AG09309 (cell line): ENCODE measurements at places on chromosomes 12 and 14.

GRCh38 chr12:89333564-89334252, 18.6 kb downstream of the DUSP6 start:
- no peak for DNase-seq

- DNase-seq, result peak; percentile 37
These were observed 17.6 kb downstream of the TDP1 start for GRCh38 chr14:89973234-89973823.

DNA sequence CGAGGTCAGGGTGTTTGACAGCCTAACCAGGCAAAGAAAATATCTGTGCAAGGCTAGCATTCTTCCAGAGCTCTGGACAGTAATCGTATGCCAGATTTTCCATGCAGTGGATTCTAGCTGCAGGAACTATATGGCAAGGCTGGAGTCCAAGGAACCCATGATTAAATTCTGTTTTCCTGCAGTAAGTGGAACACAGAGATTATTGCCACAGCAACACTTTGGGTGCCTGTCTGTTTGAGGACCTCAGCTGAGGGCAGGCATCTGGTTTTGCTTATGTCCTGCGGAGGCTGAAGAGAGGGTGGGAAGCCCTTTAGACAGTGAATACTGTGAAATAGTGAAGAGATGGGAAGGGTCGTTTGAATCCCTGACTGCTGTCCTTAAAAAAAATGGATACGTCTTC, 104.4 kb downstream of the DAD1 start:
- peak; percentile 13 for DNase-seq

DNA sequence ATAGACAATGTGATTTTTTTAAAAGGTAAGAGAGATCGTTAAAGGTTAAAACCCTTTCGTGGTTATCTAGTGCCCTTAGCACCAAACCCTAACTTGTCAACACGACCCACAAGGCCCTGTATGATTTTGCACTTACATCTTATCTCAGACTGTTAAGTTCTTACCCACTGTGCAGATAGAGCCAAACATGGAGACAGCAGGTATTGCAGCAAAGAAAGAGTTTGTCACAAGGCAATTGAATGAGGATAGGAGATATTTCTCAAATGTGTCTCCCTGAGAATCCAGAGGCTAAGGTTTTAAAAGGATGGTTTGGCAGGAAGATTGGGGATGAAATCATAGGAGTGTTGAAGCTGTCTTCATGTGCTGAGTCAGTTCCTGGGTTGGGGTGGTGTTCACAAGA, 313.4 kb downstream of the AEBP2 start:
- DNase-seq, result no peak

DNA sequence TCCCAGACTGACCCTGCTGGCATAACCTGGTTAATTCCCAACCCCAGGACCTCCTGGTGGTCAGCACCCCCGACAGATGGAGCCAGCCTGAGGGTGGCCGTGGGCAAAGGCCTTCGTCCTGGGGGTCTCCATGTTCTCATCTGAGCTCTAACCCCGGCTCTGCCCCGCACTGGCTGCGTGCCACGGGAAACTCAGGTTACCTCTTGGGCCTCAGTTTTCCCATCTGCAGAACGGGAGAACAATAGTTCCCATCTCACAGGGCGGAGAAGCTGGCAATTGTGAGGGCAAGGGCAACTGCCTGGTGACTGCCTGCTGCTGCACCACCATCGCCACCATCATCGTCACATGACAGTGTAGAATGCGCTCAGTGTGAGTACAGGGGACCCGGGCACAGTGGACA, 77.9 kb downstream of the RFLNA start:
- no peak for DNase-seq

DNA sequence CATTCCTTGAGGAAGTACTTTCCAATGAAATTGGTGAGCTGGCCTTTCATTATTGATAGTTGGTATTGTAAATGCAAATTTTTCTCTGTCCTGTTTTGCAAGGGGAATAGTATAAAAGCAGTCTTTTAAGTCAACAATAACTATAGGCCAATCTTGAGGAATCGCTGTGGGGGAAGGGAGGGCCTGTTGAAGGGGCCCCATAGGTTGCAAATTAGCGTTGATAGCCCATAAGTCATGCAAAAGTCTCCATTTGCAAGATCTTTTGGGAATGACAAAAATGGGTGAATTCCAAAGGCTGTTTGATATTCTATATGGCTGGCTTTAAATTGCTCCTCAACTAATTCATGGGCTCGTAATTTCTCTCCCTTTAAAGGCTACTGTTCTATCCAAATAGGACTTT, 143.6 kb downstream of the TMEM117 start:
- DNase-seq, result no peak

- DNase-seq, result no peak
These were observed 123.0 kb downstream of the SLC38A1 start for GRCh38 chr12:46145881-46146280.

GRCh38 chr12:127162902-127163301, 1104.1 kb upstream of the TMEM132C start:
- no peak for DNase-seq

GRCh38 chr14:65805113-65805473, 392.6 kb downstream of the FUT8 start:
- no peak for DNase-seq

DNA sequence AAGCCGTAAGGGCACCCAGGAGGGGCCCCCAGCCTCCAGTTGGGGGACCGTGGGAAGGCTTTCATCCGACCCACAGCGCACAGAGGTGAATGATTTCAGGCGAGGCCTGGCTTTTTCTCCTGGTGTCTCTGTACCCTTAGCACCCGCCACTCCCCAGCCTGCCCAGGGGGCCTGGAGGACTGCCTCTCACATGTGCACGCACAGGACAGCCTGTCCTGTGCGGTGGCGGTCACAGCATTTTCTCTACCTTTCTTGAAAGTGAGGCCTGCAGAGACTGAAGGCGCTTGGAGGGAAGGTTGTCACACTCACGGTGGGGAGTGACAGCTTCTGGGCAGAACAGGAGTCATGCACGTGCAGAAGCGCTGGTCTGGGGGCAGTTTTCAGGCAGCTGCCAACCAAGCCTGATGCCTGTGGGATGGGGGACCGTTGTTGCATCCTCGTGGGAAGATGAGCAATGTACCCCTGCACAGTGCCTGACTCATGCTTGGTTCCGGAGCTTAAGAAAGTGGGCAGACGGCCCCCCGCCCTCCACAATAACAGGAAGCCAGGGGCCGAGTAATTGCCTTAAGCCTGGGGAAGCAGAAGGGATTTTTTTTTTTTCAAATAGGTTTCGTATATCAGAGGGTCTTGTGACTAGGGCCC, 148.1 kb downstream of the TSPAN9 start:
- DNase-seq, result no peak

- DNase-seq, result peak; percentile 61
These were observed 32.4 kb downstream of the EPS8 start for GRCh38 chr12:15756822-15757221.

GRCh38 chr12:114131824-114132223, 165.7 kb upstream of the RBM19 start:
- no peak for DNase-seq

- DNase-seq, result peak; percentile 23
These were observed 25.4 kb upstream of the PLEKHG6 start for GRCh38 chr12:6285063-6285477.

DNA sequence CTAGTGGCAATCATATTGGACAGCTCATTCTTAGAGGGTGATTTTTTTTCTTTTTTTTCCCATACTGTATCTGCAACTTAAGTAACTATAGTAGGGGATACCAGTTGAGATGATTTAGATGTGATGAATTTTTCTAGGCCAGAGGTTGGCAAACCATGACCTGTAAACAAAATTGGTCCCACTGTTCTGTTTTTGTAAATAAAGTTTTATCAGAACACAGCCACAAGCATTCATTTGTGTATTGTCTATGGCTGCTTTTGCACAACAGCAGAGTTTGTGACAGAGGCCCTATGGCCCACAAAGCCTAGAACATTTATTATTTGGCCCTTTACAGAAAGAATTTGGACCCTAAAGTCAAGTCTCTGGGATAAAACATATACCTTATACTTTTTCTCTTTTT, 11.4 kb downstream of the ARF6 start:
- no peak for DNase-seq

DNA sequence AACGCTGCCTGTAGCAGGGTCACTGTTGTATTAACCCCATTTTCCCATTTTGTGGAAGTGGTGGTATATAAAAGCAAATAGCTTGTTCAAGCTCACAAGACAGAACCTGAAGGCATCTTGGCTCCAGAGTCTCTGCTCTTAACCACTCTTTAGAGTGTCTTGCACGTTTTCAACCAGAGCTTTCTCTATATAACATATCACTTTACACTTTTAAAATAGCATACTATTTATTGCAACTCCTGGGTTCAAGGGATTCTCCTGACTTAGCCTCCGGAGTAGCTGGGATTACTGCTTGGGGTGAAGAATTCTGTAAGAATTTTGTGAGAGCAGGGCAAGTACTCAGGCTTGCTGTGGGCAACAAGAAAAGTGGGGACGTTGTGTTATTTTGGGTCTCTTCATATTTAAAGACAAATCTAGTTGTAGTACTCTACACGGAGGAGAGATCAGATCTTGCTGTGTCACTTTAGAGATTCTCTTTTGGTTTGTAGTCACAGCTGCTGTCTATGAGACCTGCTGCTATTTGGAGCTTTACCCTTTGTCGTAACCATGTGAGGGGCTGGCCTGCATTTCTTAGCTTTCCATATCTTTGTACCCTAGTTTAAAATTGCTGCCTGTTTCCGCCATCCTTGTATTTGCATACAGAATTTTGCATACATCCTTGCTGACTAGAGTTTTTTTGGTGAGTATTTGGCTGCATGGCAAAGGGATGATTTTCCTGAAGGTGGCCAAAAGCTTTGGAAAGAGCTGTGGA, 40.7 kb downstream of the WDR20 start:
- no peak for DNase-seq

DNA sequence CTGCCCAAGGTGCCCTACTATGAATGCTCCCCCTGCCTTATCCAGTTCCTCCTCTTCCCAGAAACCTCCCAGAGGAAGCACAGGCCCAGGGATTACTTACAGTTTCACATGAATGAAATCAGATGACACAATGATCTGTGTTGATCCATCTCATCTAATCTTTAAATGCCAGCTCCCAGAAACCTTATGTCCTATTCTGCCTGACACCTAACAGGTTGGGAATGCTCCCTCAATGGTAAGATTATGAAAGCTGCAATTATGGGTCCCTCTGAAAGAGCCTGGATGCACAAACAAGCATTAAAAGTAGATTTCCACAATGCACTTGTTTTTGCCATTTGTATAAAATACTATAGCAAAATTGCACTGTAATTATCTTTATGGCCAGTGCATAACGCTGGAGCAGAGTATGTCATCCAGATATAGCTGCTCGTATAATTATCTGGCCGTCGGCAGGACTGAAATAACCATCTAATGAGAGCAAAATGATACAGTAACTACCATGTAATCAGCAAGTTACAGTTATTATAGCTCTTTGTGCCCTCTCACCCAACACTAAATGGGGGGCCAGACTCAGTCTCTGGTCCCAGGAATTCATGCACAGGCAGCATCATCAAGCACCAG, 4.4 kb upstream of the ZBTB39 start:
- DNase-seq, result no peak

- no peak for DNase-seq
These were observed 11.9 kb downstream of the SLCO1B3 start for GRCh38 chr12:20822415-20822814.

DNA sequence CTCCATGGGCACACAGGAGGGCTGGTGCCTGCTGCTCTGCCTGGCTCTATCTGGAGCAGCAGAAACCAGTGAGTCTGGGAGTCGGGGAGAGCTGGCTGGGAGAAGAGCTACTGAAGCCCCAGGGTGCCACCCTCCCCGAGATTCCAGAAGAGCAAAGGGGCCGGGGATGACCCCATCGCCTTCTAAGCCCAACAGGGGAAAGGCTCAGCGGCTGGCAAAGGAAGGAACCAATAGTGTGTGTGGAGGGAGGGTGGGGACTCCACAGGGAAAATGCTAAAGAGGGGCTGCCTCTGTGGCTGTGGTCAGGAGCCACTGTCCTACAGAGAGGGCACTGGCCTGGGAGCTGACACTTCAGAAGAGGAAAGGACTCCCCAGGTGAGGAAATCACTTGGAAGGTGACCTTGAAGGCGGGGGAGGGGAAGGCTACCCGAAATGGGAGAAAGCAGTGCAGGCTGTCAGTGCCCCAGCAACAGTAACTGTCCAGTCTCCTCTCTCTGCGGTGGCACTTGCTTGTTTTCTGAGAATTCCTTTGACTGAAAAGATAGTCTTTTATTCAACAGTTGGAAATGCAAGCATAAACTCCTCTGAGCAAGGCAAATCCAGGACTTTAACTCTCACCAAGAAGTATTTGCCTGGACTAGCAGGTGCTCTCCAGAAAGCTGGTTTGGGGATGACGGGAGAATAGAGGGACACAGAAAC, 552 bp downstream of the TAPBPL start:
- DNase-seq, result no peak

DNA sequence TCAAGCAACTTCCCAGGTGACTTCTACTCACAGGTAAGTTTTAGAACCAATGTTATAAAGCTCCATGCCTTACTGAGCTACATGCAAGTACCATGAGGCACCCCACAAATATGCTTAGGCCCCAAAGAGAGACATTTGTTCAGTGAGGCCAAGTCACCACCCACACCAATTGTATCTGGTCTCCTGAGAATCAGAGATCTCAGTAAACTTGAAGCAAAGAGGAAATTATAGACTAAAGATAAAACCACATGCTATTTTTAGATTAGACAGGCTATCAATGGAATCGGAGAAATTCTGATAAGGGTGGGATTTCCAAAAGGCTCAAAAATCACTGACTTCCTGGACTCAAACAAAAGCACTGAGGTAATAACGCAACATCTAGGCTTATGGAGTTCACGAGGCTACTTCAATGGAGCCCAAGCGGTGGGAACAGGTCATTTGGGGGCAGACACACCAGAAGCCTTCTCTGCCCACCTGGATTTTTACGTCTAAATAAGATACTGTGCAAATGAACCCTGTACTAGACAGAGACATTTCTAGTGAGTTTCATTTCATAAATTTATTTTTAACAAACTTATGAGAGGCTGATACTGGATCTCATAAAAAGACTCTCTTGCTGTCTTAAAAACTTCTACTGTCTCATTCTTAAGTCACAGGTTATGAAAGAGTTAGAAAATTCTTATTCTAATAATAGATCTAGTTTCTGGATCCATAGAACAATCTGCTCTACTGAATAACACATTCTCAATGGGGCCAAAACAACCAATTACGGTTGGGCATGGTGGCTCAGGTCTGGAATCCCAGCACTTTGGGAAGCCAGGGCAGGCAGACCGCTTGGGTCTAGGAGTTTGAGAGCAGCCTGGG, 7.7 kb downstream of the SLC15A4 start:
- DNase-seq, result no peak

GRCh38 chr14:89276424-89276975, 140.5 kb downstream of the FOXN3 start:
- DNase-seq, result no peak

GRCh38 chr14:81436296-81437138, 36.4 kb upstream of the STON2 start:
- DNase-seq, result no peak

DNA sequence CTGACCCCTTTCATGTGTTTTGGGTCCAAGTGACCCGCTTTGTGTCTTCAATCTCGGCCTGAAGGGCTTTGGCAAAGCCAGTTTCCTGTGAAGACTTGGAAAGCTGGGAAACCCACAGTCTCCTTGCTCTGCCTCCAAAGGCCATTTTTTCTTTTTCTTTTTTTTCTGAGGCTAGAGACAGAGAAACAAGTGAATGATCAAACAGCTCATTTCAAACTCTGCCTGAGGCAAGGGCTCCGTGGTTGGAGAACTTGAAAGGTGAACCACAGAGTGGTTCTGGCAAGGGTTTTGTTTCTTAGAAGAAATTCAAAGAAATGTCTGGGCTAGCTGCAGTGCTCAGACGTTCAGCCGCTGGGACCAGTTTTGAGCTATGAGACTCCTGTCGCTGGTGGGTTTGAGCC, 62.7 kb downstream of the ERH start:
- DNase-seq, result peak; percentile 27
